ENCODE measurements at places on chromosomes 1 and 21.
A peak's percentile ranks its signal among the peaks of the same experiment; 100 is the strongest.

DNA sequence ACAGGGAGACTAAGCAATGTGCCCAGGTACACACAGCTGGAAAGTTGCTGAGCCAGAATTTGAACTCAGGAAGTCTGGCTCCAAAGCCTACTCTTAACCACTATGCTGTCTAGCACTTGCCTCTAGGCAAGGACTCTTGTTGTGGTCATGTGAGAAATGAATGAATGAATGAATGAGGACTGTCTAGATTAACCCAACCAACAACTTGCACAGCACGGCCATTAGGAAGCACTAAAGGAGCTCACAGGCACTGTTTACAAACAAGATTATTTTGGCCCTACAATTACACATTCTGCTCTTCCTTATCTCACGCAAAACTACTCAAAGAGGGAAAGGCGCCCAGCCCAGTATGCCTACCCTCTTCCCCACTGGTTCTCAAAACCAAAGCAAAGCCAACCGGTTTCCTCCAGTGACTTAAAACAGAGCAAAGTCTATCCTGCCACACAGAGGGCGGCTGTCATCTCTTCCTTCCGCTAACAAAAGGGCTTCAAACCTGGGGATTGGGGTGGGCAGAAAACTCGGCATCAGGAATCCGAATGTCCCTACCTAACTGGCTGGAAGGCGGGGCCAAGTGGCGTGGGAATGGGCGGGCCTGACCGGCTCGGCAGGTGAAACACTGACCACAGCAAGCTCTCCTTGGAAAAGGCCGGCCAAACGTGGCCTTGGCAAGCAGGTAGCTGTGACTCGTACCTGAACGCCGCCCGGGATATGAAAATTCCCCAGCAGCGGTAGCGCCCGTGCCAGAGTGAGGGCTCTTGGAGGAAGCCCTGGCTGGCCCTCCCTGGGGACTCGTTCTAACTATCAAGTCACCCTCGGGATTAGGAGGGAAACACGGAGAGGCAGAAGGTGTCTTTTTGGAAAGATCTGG, 948 bp downstream of the STK40 start:
- DNase-seq: no peak

DNA sequence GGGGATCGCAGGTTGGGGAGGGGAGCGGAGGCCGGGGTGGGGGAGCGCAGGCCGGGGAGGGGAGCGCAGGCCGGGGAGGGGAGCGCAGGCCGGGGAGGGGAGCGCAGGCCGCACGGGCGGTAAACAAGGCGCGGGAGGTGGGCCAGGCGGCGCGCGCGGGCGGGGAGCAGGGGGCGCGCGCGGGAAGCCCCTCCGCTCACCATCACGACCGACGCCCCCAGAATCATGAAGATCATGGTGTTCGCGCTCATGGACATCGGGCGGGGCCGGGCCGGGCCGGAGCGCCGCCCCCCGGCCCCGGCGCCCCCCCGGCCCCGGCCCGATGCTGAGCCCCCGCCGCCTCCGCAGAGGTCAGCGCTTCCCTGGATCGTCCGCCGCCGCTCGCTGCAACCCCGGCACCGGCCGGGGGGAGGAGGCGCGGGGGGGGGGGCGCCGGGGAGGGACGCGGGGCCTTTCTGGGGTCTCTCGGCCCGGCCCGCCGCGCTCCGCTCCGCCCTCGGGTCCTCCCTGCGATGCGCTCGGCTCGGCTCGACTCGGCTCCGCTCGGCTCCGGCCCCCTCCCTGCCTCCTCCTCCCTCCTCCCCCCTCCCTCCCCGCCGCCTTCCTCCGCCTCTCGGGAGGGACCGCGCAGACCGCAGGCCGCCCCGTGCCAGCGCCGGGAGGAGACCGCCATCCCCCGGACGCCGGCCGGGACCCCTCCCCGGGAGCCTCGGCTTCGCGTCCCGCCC, at the start of gene TMEM240:
Gene TMEM240, minus strand, starts transcription at position 535 of the 728 bp plus-strand sequence. Its CDS starts 278 bp downstream, at position 257.
- DNase-seq: peak; percentile 50

DNA sequence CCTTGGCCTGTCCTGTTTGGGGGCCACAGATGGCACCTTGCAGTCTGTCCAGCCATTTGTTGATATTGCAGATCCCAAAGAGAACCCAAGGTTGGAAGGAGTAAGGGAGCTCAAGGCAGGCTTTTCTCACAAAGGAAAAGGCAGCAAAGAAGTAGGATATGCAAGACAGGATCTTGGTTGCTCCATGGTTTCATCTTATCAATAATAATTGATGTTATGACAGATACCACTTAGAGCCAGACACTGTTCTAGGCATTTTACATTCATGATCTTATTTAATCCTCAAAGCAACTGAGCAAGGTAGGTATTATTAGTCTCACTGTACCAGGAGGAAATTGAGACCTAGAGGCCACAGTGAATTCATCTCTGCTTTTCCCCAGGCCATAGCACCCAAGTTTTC, 28.8 kb downstream of the BATF3 start:
- no peak for DNase-seq

DNA sequence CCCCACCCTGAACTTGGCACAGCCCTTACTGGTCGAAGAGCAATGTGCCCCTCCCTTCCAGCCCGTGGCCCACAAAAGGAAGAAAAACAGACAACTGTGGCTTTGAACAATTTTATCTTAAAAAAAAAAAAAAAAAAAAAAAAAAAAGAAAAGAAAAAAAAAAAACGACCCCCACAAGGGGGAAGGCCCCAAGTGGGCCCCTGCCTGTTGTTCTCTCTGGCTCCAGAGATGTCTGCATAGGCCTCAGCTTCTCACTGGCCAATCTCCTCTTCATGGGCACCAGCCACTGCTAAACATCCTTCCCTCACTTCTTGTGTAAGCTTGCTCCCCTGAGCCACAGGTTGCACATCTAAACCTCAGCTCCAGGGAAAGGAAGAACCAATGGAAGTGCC, 386 bp upstream of the TSTD1 start:
- DNase-seq: no peak

- no peak for DNase-seq
Observed at GRCh38 chr1:32948390-32948722, 16.3 kb downstream of the RNF19B start.

DNA sequence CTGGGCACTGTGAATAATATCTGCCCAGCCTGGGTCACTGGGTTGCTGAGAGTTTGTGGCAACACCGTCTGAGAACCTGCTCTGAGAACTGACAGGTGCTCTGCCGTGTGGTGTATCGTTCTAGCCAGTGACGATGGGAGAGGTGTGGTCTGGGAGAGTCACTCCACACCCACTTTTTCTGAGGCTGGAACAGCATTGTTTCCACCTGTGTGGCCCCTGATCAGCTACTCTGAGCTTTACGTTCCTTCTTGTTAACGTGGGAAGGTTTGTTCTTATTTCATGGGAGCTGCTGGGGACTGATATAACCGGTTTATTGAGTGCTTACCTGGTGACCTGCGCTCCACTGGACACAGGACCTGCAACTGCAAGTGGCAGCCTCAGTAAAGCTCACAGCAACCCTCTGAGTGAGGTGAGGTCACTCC, 34.8 kb upstream of the TENT5C start:
- no peak for DNase-seq

- DNase-seq: no peak
Observed at GRCh38 chr1:161185732-161186311, 8.5 kb upstream of the B4GALT3 start.

- no peak for DNase-seq
Observed at GRCh38 chr1:246987083-246987690, 20.7 kb downstream of the ZNF695 start.

DNA sequence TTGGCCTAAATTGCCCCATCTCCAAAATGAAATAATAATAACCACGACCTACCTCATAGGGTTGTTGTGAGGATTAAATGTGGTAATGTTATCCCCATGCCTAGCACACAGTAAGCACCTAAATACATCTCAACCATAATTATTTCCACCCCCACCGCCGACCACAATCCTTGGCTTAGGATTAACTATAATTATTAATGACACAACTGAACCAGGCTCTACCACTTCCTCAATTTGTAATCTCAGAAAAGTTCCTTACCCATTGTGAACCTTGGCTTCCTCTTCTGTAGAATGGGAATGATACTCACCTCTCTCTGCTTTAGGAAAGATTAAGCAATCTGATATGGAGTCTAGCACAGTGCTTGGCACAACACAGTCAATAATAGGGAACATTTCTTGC, 44.3 kb upstream of the TACSTD2 start:
- no peak for DNase-seq

DNA sequence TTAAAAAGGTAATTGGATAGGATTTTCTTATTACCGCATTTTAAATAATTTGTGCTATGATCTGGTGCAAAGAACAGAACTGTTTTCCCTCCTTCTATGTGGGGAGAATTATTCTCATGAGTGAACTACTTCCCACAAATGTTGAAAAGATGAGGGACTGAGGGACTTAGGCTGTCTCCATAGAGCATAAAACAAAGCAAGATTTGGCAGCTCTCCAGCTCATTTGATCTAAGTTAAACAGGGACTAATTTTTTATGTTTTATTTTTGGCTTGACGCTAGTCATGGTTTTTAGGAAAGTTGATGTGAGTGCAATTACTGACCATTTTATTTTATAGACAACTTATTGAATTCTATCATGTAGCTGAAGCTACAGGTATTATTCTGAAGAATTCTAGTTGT, 362.3 kb downstream of the HLX start:
- no peak for DNase-seq

DNA sequence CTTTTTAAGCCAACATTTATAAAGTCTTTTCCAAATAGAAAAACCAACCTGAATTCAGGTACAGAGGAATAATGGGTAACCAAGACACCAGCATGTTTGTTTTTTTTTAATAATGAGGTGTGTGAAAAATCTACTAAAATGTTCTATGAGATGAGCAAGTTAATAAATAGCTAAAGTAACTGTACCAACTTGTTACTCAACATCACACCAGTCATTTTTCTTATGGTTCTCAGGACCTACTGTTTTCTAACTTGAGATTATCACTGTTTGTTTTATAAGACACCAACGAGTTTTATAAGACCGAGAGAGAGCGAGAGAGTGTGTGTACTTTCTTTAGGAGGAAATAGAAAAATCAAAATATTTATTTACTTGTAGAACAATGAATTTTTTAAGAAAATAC, 12.4 kb downstream of the ELK4 start:
- no peak for DNase-seq

GRCh38 chr1:100832694-100833428, 61.8 kb downstream of the EXTL2 start:
- DNase-seq: no peak

- DNase-seq: no peak
Observed at GRCh38 chr1:108913105-108913948, 36.5 kb downstream of the GPSM2 start.

DNA sequence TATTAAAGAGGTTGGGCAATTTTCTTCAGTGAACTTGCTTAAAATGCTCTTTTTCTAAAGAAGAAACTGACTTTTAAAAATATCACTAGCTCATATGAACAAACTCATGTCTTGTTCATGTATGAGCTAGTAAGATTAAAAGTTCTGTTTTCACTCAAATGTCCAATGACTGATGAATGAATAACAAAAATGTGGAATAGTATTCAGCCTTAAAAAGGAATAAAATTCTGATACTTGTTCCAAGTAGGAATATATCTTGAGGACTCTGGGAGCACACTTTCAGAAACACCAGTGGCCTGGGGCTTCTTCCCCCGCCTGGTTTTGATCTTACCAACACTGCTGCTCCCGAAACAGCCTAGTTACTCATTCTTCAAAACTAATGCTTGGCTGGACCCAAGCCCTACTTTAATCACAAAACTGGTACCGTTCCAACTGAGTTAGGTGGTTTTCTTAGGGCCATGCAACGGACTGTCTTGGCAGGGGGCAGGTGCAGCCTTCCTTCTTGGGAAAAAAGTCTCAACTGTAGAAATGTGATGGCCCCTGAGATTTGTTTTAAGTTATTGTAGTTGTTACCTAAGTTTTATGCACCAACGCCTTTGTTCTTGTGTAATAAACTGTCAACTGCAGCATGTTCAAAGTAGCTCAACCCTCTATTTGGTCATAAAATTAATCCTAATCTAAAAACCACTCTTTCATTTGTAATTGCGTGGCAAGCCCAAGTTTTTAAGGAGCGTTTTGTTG, 116.0 kb downstream of the ETS2 start:
- DNase-seq: no peak

GRCh38 chr1:172163498-172164215, 256.8 kb upstream of the C1orf105 start:
- no peak for DNase-seq

- DNase-seq: no peak
Observed at GRCh38 chr1:248730507-248731335, 24.8 kb downstream of the LYPD8 start.

DNA sequence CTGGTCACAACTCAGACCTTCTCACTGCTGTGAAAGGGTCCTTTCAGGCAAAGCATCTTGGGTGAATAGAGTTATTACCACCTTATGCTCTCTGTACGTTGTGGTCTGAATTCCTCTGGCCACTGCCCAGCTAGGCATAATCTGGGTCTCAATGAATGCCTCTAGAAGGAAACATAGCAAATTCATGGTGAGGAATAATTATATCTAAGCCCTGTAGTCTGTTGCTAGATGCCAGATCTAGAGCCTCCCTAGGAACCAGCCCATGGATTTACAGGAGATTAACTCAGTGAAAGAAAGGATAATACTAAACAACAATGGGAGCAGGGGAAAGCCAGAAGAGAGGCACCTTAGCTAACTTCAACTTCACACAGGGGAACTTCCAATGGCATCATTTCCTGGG, 2.4 kb upstream of the COL11A1 start:
- no peak for DNase-seq

DNA sequence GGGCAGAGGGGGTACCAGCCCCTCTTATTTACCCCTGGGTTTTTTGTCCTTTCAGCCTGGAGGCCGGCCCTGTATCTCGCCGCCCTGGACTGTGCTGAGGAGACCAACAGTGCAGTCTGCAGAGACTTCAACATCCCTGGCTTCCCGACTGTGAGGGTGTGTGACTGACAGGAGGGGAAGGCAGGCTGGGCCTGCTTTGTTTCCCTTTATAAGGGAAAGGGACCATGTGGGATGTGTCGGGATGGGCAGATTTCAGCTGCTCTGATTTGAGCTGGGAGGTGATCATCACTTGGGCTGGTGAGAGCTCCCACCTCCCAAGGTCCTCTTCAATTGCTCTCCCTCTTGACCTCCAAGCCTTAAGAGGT, 11.7 kb downstream of the QSOX1 start:
- no peak for DNase-seq

DNA sequence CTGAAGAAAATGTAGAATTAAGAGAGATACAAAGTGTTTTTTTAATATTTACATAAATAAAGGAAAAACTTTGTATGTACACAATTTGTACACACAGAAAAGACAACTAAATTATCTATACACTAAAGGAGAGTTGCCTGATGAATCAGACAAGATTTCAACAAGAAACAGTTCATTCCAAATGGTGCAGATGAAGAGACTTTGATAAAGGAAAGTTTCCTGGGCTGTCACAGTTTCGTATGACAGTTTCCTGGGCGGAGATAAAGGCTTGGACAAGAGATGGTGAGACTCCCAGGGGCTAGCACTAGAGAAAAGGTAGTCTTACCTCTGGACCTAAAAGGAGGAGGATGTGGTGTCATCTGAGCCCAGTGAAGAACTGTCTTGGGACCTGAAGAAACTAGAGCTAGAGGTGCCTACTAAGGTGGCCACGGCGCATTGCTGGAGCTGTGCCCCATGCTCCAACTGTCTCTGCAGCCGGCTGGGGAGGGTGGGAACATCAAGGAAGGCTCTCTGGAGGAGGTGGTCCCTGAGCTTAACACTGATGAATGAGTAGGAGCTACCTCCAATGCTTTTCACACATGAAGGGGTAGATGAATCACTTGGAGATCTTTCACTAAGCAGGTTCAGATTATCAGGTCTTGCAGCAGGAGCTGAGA, 32.2 kb downstream of the ETS2 start:
- DNase-seq: no peak

Data from activated T-cell treated with anti-CD3 and anti-CD28 coated beads for 48 hours (primary cell).